NCI-H187 treated with DMSO at 0.1 percent for 48 hours (cell line): ENCODE measurements at places on chromosomes 12 and 14.

- no peak for DNase-seq
Measured at GRCh38 chr12:58489394-58489793, 430.9 kb downstream of the LRIG3 start.

- DNase-seq, result peak; percentile 61
Measured at GRCh38 chr12:113245695-113246477, 24.6 kb downstream of the TPCN1 start.

DNA sequence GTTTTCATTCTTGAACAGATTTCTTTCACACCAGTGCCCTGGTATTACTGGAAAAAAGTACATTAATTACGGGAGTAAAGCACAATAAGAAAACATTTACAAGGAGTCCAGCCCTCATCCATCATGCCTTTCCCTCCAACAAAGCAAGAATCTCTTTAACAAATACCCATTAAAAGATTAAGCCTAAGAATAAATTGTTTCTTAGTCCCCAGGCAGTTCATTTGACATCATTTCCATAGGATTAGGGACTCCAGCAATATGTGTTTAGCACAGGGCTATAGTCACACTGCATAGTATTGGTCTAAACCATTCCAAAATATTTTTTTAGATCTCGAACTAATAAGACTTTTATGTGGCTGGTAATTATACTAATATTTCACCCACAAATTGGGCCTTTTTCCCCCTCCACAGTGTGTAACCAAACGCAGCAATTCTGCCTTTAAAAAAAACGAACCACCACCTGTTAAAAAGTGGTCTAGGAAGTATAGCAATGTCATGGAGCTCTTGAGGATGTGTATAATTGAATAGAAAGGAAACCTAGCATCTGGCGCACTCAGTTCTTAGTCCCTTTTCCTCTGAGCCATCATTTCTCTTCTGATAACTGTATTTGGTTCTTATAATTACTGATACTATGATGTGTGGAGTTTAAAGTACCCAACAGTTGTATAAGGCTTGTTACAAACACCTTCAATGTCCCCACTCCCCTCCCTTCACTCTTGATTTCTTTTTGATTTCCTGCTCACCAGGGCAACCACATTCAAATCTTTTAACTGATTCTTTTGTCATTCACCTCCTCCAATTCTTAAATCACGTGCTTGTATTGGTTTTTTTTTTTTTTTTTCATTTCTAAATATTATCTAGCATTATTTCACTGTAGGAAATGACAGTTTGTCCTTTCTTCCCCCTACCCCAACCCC, 138.7 kb downstream of the ETV6 start:
- no peak for DNase-seq

DNA sequence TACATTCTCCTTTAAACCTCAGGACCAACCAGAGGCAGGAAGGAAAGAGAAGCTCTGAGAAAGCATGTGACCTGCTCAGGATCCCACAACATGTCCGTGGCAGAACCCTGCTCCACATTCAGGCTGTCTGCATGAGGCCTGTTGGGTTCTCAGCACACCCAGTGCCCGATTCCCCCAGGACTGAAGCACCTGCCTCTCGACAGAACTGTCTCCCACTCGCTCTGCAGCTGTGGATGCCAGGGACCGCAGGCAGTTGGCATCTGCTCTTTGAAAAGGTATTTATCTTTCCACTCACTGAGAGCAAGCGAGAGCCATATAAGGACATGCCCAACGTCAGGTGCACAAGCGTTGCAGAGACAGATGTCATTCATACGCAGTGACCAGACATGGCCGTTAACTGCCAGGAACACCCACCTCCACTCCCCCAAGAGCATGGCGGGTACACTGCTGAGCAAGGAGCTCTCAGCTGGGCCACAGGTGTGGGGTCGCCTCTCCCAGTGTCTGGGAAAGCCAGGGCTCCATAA, 18.9 kb downstream of the PITPNM2 start:
- DNase-seq, result peak; percentile 97

- no peak for DNase-seq
Measured at GRCh38 chr12:20520532-20520931, 152.2 kb downstream of the PDE3A start.

DNA sequence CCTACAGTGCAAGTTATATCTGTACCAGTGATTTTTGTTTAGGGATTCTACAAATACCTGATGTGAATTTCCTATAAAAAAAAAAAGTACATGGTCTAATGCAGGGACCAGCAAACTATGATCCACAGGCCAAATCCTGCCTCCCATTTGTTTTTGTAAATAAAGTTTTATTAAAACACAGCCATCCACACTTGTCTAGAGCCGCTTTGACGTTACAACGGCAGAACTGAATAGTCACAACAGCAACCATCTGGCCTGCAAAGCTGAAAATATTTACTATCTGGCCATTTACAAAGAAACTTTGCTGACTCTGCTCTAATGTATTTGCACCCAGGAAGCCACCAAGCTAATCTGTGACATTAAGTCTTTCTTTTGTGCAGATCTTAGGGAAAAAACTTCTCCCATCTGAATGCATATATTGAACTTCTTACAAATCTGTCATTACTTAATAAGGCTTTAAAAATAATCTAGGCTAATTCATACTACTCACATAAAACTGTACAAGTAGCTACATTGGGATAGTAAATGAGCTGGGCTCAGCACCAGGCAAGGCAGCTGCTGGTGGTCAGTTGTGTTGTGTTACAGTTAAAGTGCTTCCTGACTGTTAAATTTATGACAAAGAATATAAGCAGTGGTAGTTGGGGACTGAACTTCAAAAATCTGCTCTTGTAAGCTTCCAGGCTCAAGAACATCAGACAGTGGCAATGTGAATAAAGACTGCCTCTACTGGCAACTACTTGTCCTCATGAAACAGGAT, 303.3 kb downstream of the MED13L start:
- no peak for DNase-seq

DNA sequence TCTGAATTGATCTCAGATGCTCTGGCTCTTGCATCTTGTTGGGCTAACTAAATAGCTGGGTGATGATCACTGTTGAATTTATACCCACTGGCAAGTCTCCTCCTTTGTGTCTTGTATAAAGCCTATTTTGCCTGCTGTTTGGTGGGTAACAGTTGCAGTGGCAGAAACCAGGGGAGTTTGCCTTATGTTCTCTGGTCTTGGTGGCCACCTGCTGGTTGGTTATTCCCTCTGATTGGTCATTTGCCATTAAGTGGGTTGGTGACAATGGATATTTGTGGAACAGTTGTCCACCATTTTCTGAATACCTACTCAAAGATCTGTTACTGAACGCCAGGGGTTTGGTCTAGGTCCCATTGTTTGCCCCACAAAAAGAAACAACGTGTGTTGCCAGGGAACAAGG, 52.1 kb downstream of the AVPR1A start:
- DNase-seq, result no peak

DNA sequence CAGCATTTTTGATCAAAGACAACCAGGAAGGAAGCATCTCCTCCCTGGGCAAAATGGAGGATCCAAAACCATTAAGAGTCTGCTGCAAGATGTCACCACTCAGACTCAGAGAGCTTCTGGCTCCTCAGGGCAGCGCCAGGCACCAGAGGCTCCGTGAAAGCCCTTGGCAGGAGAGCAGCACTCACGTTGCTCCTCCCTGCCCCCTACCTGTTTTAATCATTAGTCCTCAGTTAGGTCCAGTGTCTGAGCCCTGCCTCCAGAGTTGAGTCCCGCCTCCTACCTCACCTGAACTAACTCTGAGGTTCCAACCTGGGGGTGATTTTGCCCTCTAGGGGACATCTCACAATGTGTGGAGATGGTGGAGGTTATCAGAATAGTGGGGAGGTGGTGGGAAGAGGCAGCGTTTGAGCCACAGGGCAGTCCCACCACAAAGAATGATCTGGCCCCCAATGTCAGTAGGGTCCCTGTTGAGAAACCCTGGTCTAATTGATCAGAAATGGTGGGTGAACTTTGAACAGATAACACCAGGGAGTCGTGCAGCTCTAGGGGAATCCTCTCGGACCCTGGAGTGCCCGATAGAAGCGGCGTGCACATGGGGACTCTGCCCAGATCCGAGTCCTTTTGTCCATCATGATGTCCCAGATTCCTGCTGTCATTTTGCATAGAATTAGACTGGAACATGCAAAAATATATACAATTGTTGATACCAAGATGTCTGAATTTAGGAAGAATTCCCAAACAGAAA, 156.7 kb upstream of the DIO3 start:
- DNase-seq, result no peak

DNA sequence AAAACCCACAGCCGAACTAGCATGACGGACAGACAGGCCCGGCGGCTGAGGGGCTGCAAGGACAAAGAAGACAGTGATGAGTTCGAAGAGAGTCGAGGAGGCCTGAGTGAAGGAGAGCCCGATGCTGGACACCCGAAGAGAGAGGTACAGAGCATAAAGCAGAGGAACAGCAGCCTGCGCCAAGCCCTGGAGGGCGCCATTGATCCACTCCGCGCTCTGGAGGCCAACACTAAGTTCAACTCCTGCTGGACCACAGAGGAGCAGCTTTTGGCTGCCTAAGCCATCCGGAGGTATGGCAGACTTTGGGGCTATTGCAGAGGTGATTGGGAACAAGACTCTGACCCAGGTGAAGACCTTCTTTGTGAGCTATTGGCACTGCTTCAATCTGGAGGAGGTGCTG, 7.8 kb upstream of the PLXNC1 start:
- no peak for DNase-seq

DNA sequence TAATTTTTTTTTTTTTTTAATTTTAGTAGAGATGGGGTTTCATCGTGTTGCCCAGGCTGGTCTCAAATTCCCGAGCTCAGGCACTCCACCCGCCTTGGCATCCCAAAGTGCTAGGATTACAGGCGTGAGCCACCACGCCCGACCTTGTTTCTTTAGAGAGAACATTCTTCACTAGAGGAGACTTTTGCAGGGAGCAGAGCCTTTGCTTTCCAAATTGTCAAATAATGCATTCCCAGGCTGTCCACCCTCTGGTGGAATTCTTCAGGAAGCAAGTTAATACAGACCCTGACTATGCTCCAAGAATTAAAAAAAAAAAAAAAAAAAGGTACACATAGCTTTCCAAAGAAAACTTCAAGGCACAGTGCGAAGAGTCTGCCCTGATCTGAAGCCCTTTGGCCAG, 6.8 kb downstream of the ALDH1L2 start:
- DNase-seq, result no peak

- no peak for DNase-seq
Measured at GRCh38 chr14:100076133-100076532, 10.9 kb downstream of the EVL start.

DNA sequence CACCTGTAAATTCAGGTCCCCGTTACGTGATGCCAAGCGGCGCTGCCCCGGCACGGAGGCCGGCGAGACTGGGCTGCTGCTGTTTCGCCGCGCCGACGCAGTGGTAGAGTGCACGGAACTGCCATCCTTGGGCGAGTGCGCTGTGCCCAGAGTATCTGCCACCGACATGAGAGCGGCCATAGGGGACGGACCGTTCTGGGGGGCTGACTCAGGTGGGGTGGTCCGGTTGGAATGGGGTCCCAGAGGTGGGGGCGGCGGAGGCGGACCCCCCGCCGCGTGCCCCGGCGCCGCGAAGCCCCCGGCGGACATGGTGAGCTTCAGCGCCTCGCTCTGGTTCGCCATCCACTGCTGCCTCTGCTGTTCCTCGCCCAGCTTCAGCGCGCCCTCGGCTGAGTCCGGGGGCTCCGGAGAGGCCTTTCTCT, 2.8 kb downstream of the IRF2BPL start:
- DNase-seq, result no peak

DNA sequence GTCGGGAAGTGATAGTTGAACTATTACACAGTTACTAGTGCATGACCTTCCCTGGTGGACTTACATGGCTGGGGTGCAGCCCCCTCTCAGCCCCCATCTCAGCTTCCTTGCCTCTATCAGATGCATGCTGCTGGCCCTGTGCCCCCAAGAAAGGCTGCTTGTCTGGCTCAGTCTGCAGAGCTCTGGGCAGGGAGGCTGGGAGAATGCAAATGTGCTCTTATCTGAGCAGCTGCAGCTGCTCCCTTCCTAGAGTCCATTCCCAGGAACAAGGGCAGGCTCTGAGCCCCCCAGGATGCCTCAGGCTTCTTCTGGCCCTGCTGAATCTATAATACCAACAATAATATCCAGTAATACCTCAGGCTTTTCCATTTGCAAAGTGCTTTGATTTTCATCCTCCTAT, 218.1 kb upstream of the SRRM4 start:
- DNase-seq, result no peak

GRCh38 chr14:80425686-80426085, 214.4 kb upstream of the DIO2 start:
- no peak for DNase-seq

- DNase-seq, result no peak
Measured at GRCh38 chr14:69312608-69313007, 52.6 kb downstream of the GALNT16 start.

- DNase-seq, result no peak
Measured at GRCh38 chr12:123879101-123879500, 93.5 kb downstream of the CCDC92 start.

DNA sequence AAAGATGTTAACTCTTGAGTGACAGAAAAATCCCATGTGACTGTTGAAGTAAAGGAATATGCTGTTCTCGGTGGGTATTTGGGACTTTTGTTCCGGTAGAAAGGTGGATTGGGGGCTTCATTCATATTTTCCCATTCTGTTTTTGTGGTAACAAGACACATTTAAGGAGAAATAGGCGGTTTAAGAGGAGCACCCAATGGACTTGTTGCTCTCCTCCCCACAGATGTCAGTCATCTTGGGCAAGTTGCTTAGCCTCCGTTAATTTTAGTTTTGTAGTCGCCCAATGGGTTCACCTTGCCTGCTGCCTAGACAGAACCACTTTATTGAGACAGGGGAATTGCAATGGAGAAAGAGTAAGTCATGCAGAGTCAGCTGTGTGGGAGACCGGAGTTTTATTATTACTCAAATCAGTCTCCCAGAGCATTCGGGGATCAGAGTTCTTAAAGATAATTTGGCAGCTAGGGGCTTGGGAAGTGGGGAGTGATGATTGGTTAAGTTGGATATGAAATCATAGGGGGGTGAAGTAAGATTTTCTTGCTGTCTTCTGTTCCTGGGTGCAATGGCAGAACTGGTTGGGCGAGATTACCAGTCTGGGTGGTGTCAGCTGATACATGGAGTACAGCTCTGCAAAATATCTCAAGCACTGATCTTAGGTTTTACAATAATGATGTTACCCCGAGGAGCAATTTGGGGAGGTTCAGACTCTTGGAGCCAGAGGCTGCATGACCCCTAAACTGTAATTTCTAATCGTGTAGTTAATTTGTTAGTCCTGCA, 50.3 kb downstream of the SLC38A1 start:
- no peak for DNase-seq

DNA sequence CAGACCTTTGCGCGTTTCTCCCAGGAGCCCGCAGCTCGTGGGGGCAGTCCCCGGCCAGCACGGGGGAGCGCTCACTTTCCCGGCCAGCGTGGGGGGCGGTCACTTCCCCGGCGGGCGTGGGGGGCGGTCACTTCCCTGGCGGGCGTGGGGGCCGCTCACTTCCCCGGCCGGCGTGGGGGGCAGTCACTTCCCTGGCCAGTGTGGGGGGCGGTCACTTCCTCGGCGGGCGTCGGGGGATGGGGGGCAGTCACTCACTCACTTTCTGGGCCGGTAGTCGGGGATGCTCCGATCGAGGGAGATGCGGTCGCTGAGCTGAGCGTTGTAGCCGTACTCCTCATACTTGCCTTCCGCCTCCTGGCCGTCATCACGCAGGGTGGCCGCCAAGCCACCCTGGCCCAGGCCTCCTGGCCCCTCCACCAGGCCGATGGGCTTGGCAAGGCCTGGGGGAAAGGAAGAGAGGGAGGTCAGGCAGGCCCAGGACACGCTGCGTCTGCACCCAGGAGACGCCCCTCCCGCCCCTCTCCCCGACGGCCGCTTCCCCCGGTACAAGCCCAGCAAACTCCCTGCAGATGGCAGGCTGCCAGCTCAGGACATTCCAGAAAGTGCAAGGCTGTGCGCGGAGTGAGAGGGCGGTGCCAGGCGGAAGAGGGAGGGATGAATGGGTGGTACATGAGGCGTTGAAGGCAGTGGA, 43.3 kb downstream of the GALNT9 start:
- no peak for DNase-seq
